ENCODE measurements at places on chromosomes 11 and 22.

- DNase-seq, result no peak
Measured at GRCh38 chr22:49420651-49421050, 407.0 kb downstream of the BRD1 start.

DNA sequence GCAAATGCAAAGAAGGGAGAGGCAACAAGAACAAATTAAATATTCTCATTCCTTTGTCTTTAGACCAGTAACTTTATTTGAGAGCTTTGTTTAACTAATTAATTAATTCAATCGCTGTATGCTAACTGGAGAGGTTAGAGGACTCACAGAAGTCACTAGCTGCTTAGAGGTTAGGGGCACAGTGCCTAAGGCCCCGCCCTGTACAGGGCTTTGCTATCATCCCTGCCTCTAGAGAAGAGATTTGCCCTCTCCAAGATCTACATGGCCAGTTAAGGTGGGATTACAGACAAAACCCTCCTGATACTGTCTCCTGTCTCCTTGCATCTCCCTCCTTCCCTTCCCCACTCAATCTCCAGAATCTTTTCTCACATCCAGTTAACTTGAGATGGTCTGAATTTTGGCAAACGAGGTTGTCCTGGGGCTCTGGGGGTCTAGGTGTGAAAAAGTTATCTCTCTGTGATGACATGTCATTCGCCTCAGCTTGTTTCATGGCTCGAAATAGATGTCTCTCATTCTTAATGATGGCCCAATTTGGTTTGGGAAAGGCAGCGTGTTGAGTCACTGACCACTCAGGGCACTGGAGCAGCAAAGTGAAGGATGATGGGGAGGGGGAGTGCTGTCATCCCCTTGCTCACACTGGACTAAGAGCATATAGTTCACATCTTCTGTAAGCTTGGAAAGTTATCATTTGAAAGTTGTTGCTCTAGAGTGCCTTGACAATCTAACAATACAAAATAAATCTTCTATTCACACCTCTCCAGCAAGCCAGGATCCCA is 190.9 kb downstream of the KIRREL3 start:
- no peak for DNase-seq

DNA sequence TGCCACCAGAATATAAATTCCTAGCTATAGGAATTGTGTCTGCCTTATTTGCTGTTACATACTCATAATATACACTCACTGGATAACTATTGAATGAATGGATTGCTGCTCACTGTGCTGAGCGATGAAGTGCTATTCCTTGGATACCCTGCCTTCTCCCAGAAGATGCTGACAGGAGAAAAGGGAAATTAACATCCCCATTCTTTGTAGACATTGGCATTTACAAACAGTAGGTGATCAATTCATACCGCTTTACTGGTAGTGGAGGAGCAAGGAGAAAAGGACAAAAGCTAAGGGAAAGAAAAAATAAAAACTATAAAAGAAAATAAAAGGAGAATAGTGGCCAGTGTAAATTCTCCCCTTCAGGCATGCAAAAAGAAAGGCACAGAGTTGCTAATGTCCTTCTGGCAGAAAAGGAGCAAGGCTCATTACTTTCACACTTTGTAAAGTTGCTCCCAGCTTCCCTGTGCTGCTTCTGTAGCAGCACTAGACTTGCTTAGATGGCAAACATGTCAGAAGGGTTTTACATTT is 183.0 kb downstream of the LUZP2 start:
- DNase-seq, result no peak

DNA sequence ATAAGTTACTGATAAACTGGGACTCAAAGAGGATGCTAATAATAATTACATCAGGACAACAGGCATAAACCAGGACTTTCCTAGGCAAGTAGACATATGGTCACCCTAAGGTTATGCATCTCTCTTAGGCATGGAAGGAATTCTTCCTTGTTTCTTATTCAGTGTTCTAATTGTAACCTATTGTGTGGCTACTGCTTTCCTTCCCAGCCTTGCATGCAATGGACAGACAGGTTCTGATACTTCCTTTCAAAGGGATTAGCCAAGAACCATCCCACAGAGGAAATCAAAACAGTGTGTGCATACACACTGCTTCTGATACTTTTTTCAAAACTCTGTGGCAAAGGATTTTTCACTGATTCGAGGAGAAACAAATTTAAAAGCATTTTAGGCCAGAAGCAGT is 48.3 kb downstream of the RRAS2 start:
- no peak for DNase-seq

- no peak for DNase-seq
Measured at GRCh38 chr11:130122141-130122575, 37.4 kb upstream of the ST14 start.

- peak; percentile 15 for DNase-seq
Measured at GRCh38 chr11:6757373-6757967, 14.3 kb downstream of the OR2AG2 start.

DNA sequence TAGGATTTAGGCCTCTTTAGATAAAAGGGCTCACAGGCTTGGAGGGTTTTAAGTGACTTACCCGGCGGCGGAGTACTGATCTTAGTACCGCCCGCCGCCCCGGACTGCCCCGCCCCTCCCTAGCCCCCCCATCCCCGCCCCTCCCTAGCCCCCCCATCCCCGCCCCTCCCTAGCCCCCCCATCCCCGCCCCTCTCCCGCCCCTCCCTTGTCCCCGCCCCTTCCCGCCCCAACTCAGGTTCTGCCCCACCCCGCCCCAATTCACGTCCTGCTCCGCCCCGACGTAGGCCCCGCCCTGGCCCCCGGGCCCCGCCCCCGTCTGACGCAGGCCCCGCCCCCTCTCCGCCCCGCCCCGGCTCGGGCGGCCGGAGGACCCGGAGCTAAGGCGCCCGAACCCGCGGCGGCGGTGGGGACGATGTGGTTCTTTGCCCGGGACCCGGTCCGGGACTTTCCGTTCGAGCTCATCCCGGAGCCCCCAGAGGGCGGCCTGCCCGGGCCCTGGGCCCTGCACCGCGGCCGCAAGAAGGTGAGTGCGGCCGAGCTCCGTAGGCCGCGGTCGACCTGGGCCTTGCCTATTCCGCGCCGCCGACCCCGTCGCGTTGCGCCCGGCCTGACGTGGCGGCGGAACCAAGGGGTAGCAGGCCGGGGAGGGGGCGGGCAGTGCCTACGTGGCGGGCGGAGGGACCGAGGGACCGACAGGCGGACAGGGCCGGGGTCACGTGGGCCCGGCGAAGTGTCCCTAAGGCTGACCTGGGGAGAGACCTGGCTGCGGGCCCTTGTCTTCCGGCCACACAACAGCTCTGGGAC is at the start of gene SCYL1:
SCYL1 (plus strand) TSS at position 343 of the 805 bp plus-strand sequence; CDS start at position 414, 71 bp downstream.
- DNase-seq, result peak; percentile 59

DNA sequence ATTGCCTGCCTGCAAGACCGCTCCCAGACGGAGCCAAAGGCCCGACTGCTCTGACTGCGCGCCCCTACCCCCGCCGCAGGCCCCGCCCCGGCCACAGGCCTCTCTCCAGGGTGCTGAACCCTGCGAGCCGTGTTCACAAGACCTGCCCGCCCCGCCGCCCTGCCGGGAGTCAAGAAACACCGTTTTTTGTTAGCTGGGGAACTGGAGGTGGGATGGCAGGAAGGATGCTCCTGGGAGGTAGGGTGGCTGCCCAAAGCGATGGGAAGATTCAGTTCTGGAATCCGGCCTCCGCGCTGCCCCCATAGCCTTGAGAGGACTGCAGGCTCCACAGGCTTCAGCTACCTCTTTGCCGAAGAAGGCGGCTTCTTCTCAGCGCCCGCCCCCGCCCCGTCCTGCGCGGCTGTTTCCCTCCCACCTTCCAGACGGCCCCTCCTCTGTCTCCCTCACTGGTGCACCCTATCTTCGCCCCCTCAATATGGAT is 2.7 kb upstream of the PDE2A start:
- no peak for DNase-seq

- DNase-seq, result no peak
Measured at GRCh38 chr11:7621554-7621953, 51.7 kb downstream of the CYB5R2 start.

DNA sequence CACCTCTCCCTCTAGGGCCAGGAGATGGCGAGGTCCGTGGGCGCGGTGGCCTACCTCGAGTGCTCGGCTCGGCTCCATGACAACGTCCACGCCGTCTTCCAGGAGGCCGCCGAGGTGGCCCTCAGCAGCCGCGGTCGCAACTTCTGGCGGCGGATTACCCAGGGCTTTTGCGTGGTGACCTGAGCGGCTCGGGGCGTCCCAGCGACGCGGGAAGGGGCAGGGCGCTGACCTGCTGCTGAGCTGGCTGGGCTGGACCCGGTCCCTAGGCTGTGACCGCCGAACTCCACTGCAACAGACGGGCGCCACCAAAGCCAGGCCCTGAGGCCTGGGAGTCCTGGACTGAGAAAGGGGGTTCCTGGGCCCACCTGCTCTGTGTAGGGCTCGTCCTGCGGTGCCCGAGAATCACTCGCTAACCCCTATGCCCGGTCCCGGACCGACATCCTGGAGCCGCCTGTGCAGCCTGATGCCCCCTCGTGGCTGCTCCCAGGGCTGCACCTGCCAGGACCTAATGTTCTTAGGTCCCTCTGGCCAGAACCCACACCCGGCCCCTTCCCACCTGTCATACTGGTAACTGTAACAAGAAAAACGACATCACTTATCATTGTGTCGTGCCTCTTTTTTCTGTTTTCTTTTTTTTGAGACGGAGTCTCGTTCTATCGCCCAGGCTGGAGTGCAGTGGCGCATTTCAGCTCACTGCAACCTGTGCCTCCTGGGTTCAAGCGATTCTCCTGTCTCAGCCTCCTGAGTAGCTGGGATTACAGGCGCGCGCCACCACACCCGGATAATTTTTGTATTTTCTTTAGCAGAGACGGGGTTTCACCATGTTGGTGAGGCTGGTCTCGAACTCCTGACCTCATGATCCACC is 15.0 kb downstream of the RHOD start:
- peak; percentile 90 for DNase-seq

DNA sequence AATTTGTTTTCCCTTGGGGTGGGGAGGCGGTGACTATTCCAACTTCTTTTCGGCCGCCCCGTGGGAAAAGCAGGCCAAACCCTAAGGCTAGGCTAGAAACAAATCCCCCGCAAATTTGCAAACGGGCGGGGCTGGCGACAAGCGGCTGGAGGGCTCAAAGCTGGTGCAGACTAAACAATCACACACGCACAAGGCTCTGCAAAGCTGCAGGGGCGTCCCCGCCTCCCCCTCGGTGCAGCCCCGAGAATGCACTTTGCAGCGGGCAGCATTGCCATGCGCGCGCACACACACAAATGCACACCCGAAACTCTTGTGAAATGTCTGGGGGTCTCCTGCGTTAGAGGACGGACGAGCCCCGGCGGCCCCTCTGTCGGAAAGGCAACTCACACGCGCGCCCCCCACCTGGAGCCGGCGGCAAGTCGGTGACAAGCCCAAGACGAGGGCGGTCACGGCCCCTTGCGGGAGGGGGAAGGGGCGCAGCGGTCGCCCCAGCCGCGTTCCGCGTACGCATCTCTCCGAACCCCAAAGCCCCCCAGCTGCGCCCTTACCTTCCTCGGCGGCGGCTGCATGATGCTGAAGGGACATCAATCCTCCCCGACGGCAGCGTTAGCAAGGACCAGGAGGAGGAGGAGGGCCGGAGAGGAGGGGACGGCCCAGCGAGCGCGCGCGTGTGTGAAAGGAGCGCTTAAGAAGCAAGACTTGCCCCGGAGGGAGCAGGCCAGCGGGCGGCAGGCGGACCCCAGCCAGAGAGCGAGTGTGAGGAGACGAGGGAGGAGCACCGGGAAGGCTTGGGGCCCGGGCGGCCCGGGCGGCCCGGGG is 600 bp downstream of the FCHSD2 start:
- DNase-seq, result no peak

- DNase-seq, result no peak
Measured at GRCh38 chr11:26937386-26937785, 56.5 kb upstream of the FIBIN start.

GRCh38 chr11:64390558-64390957 is 31.6 kb downstream of the RPS6KA4 start:
- DNase-seq, result no peak
